ENCODE measurements at places on chromosomes 3 and 15. TPM values are rescaled to one million over a fixed set of nuclear protein-coding genes. Genes with fewer than 3 reads are reported as not detected.

TRIM71 gene
- not detected for total RNA-seq

- DNase-seq = no peak
These were observed 5.1 kb upstream of the SCG5 start for GRCh38 chr15:32636410-32636809.

DNA sequence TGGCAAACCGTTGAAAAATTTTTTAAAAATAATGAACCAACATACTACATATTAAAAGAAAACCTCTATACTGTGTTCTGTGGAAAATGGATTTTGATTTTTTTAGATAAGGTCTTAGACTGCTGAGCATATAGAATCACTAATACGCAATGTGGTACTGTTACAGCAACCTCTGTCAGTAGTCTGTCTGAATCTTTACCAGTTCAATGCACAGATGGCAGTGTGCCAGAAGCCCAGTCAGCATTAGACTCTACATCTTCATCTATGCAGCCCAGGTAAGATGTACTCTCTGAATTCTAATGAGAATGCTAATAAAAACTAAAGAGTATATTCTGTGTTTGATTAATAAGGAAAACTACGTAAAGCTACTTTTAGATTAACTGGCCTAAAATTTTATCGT is 31.3 kb upstream of the FAH start:
- no peak for DNase-seq

GRCh38 chr3:30357897-30358296 is 248.5 kb upstream of the TGFBR2 start:
- DNase-seq = no peak

- DNase-seq = no peak
These were observed 142.8 kb upstream of the TSC22D2 start for GRCh38 chr3:150265305-150265704.

- DNase-seq = no peak
These were observed 5.6 kb upstream of the FOXP1 start for GRCh38 chr3:71589132-71589531.

- no peak for DNase-seq
These were observed 8.8 kb upstream of the GOLGA8J start for GRCh38 chr15:30073915-30074314.

DNA sequence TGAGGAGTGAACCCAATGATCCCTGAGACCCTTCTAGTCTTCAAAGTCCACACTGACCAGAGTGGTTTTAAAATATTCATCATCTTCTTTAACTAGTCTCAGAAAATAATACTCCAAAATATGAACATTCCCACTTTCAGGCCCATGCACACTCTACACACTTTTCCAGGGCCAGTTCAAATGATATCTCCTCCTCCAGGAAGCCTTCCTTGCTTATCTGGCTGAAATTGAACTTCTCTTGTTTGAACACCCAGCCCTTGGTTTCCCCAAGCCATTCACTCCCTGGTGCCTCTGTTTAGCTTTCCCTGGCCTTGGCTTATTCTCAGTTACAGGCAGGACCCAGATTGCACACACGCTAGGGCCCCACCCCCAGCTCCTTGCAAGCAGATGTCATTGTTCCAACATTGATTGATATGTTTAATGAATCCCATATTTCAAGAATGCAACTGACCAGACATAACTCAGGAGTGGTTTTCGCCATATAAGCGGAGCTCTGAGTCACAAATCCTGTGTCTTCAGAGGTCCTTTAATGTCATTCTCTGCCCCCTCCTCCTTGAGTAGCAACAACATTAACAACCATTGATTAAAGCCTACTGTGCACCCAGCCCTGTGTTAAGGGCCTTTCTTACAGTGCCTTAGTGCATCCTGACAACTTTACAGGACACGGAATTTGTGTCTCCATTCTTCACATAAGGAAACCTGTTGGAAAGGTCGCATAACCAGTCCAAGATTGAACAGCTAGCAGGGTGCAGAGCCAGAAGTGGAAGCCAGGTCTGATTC is 2.1 kb downstream of the ITGA11 start:
- peak; percentile 35 for DNase-seq

HDC gene
- not detected for total RNA-seq

TM4SF4 gene
- not detected for total RNA-seq

- no peak for DNase-seq
These were observed 1.5 kb downstream of the EAF2 start for GRCh38 chr3:121836481-121836880.

DNA sequence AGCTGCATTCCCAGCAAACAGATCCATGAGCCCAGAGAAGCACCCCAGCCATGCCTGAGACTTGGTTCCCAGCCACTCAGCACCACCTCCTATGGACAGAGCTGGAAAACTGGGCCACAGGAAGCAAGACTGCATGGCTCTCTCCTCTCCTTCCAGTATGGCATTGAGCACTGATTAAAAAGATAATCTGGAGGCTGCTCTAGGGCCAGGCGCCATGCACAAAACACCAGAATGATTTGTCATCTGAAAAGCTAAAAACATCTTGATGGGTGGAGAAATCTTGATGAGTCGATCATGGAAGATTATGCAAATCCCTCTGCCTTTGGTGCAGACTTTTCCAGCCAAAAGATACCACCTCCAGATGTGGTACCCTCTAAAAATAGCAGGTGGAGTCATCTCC is 62.7 kb upstream of the MRPS22 start:
- peak; percentile 58 for DNase-seq

Measured in fibroblast of the aortic adventitia (primary cell).